Germinal center (tissue), 1 donor: ENCODE measurements at places on chromosomes 13 and 19.

DNA sequence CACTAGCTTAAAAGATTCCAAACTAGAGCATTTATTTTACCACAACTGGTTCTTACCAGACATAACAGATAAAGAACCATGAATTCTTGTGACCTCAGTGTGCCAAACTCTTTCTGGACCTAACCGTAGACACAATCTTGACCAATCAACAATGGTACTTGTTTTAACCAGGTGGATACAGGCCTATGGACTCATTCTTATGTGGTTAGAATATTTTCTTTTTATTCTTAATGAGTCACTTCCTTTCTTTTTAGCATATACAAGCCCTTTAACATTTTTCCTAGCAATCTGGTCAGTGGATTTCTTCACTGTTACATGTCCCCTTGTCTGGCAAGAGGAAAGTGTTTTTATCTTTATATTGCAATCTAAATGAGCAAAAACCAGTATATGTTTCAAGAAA, 792.1 kb upstream of the SPRY2 start:
- DNase-seq: no peak

GRCh38 chr13:38090913-38091312, 221.3 kb upstream of the TRPC4 start:
- no peak for DNase-seq

- DNase-seq: no peak
These were observed 71.7 kb downstream of the STK24 start for GRCh38 chr13:98505217-98505616.

DNA sequence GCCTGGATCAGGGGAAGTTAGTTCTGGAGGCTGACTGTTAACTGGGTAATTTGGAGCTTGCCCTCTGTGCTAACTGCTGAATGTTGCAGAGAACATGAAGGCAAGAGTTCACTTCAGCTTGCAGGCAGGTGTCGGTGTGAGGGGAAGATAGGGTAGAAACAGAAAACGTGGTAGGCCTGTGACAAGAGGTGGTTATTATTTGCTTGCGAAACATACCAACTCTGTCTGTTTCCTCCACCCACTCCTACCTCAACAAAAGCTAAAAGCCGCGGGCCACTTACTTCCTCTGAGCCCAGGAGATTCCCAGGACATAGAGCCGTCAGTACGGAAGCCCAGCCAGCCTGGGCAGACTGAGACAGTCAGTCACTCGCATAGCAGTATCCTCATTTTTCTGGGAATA, 119.2 kb upstream of the ABCC4 start:
- DNase-seq: no peak

- no peak for DNase-seq
These were observed 2701.3 kb downstream of the PCDH9 start for GRCh38 chr13:64528838-64529237.

GRCh38 chr13:110458594-110459365, 102.7 kb downstream of the RAB20 start:
- DNase-seq: no peak

DNA sequence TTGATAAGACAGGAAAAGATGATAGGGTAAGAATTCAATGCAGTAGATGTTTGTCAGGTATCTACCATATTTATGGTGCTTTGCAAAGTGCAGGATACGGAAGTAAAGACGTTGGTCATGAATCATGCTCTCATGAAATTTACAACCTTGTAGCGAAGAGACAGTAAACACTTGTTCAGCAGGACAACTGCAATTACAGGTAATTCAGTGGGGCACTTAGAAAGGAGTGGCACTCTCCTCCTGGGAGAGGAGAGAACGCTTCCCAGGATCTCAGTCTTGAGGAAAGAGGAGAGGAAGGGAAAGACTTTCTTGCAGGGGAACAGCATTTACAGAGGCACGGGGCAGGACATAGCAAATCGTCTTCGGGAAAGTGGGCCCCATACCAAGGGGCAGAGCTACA, 46.4 kb downstream of the SOX1 start:
- DNase-seq: no peak

GRCh38 chr13:113882267-113882630, 18.4 kb upstream of the GAS6 start:
- no peak for DNase-seq

DNA sequence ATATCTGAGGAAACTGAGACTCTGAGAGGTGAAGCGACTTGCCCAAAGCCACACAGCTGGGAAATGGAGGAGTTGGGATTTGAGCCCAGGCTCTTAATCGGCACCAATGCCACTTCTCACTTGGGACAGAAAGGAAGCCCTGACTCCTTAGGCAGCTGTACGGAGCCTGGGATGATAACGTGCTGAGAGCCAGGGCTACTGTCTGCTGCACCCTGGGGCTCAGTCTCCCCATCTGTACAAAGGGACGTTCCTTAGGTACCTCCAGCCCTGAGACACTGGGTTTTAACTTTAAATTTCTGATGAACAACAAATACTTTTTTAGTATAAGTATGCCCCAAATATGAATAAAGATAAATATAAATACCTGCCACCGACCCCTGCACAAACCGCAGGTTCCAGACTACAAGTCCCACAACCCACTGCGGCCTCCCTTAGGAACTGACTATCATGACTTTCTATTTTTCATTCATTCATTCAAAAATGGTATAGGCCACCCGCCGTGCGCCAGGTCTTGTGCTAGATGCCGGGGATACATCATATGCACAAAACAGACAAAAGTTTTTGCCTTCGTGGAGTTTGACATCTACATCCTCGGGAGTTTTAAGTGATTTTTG, 776 bp upstream of the NCLN start:
- DNase-seq: no peak

- peak; percentile 26 for DNase-seq
These were observed at the start of gene LILRA2 for GRCh38 chr19:54573330-54573872. LILRA2 (plus strand) TSS chr19:54573790; CDS start chr19:54573879, 89 bp downstream.

DNA sequence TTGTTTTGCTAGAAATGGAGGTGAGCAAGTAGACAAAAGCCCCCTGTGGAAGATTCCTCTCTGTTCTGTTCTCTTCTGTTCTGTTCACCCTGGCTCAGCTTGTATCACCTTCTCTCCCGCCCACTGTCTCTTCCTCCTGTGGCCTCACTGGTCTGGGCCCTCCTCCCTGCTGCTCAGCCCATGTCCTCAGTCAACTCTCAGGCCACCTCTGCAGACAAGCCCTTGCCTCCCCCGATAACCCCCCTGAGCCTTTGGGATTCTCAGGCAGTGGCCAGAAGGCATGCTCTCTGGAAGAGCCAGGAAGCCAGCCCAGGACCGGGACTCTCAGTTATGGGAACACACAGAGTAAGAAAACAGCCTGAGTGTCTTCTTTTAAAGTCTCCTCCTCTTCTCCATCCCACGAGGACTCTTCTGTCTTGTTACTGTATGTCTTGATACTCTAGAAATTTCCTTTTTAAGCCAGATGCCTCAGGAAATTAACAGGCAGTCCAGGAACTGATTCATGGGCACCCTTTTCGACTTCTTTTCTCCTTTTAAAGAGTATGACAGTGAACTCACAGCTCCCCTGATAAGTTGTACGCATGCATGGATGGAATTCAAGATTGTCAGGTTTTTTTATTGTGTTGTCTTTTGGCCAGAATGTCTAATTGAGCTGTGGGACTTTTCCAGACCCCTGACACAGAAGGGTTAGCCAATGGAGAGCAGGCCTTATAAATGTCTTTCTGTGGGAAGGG, 33.7 kb downstream of the SHISA2 start:
- no peak for DNase-seq

GRCh38 chr19:33649627-33650305, 28.0 kb downstream of the CHST8 start:
- no peak for DNase-seq

DNA sequence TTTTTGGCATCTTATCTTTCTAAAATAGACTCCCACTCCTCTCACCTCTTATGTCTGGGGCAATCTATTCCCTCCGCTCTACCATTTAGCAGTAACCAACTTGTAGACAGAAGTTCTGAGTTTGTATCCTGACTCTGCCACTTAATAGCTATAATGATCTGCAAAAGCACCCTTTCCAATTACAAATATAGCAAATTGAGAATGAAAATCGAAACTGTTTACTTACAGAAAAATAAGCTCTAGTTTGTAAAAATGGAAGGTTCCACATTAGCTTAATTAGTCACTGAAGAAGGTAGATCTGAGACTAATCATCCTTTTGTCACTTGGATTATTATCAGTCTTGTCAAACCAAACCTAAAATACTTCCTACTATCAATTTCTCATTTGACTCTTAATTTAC, 409.3 kb downstream of the DIAPH3 start:
- DNase-seq: no peak

- DNase-seq: no peak
These were observed 73.4 kb upstream of the FLT1 start for GRCh38 chr13:28568286-28568685.

GRCh38 chr13:63408331-63409189, 1992.9 kb upstream of the PCDH20 start:
- no peak for DNase-seq

- DNase-seq: no peak
These were observed 124.1 kb downstream of the DPF1 start for GRCh38 chr19:38099966-38100365.
